ENCODE measurements at places on chromosomes 4 and X.

GRCh38 chrX:102560423-102561068 is 38.8 kb upstream of the ARMCX5 start:
- DNase-seq = no peak

GRCh38 chr4:82268050-82268825 is 105.6 kb downstream of the HNRNPD start:
- peak; percentile 82 for DNase-seq

- DNase-seq = no peak
Measured at GRCh38 chr4:166153548-166153947, 280.5 kb downstream of the TLL1 start.

- DNase-seq = no peak
Measured at GRCh38 chr4:17781300-17782287, at the start of gene FAM184B. FAM184B (minus strand) TSS chr4:17781621; CDS start chr4:17781299, 322 bp downstream.

DNA sequence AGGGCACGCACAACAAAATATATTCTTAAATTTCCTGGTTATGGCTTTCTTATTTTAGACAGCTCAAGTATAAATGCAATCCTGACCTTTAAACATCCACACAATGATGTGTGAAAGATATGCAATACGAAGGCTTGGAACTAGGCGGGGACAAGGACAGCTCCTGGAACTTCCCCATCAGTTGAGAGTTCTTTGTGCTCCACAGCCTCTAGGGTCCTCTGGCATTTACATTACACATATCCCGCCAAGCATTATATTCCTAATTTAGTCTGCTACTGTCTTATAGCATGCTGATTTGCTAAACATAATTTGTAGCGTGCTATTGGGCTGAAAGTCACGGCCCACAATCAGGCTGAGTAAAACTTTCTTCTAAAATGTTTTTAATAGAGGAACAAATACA is 74.4 kb downstream of the FTHL17 start:
- no peak for DNase-seq

DNA sequence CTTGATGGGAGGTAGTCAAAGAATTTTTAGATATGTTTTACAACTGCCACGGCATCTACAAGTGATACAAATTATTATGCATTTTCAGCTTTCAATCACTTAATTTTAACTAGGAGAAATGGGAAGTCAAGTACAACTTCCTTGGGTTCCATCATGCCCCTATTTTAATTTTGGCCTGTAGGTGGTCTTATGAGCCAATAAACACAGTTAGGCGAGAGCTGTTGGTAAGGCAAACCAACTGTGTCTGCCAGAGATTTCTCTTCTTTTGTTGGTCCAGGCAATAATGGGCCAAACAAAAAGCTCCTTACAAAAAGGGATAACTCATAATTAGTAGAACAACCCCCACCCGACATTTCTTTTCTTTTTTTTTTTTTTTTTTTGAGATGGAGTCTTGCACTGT is 63.3 kb upstream of the ARX start:
- DNase-seq = no peak

DNA sequence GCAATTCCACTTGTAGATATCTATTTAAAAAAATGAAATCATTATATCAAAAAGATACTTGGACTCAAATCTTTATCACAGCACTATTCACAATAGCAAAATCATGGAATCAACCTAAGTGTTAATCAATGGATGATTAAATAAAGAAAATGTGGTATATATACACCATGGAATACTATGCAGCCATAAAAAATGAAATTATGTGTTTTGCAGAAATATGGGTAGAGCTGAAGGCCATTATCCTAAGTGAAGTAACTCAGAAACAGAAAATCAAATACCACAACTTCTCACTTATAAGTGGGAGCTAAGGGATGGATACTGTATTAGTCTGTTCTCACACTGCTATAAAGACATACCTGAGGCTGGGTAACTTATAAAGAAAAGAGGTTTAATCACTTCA is 14.3 kb upstream of the INTU start:
- no peak for DNase-seq

GRCh38 chr4:27242217-27242616 is 381.6 kb downstream of the STIM2 start:
- no peak for DNase-seq

DNA sequence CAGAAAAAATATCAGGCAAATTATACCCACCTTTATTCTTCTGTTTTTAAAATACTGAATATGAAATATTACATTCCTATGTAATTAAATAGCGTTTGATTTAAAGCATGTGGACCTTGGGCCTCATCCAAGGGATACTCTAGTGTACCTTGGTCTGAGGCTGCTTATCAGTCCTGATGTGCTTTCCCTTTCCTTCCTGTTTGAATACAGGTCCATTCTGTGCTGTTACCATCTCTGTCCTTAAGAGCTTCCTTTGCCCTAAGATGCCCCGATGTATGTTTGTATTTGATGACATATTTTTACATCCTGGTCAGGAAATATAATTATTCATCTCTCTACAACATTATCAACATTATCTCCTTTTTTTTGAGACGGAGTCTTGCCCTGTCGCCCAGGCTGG is 24.1 kb downstream of the FAT4 start:
- DNase-seq = no peak

GRCh38 chr4:163991298-163991865 is 496.9 kb downstream of the TMA16 start:
- DNase-seq = no peak

GRCh38 chrX:38500141-38500540 is 61.2 kb upstream of the TSPAN7 start:
- no peak for DNase-seq

- DNase-seq = no peak
Measured at GRCh38 chrX:44274096-44274495, 69.4 kb downstream of the EFHC2 start.

DNA sequence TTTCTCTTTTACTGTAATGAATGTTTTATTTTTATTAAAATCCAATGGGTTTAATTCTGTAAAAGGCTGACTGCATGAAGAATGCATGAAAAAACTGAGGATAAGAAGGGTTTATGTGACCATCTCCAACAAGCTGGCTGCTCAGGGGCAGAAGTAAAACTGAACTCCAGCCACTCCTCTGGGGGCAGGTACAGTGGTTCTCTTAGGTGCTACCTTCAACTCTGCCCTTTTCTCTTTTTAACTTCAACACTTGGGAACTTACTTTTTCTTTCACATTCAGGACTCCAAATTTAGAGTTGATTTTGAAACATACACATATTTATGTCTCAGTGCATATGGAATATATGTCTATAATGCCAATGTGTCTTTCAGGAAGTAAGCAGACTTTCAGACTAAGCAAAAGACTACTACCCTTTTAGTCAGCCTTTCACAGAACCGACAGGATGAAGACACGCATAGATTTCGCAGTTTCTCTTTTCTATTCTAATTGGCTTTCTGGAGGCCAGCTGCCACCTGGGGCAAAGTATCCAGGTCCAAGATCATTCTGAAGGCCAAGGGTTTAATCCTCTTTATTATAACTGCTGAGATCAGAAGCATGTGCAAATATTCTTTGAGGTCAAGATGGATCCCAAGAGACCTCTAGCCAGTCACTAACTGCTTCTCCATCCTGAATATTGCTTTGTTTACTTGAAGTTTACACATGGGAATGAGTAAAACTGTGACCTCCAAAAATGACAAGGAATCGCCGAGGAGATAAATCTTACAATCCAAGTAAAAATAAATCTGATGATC is 30.7 kb downstream of the HS3ST1 start:
- no peak for DNase-seq

DNA sequence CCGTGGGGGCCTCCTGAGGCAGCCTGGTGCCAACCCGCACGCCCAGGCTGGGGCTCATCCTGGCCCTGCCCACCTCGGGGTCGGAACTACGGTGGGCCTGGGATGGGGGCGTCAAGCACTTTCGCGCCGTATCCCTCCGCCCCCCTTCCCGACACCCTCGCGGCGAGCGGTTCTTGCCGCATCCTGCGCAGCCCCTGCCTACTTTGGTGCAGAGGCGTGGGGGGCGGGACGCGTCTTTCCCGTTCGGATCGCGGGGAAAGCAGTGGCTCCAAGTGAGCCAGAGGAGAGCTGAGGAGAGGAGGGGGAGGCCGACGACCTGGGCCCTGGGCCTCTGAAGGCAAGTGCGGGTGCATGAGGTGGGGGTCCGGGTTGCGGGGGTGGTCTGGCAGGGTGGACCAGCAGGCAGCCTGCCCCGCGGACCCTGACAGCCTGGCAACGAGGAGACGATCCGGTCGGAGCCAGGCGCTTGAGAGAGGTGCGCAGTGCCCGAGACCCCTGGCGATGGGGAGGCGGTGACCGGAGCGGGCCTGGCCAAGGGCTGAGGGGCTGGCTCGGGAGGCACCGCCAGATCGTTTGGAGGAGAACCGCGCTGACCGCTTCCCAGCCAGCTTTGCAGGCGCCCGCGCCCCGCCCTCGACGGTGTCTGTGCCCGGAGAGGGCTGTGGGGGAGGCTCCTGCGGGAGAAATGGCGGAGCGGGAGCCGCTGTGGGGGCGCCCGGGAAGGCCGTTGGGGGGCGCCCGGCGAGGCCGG is at the start of gene GPRASP2:
TSS of gene GPRASP2 (plus strand) at position 233 of the 751 bp plus-strand sequence. CDS start 2,422 bp downstream, outside the sequence.
- DNase-seq = peak; percentile 28

DNA sequence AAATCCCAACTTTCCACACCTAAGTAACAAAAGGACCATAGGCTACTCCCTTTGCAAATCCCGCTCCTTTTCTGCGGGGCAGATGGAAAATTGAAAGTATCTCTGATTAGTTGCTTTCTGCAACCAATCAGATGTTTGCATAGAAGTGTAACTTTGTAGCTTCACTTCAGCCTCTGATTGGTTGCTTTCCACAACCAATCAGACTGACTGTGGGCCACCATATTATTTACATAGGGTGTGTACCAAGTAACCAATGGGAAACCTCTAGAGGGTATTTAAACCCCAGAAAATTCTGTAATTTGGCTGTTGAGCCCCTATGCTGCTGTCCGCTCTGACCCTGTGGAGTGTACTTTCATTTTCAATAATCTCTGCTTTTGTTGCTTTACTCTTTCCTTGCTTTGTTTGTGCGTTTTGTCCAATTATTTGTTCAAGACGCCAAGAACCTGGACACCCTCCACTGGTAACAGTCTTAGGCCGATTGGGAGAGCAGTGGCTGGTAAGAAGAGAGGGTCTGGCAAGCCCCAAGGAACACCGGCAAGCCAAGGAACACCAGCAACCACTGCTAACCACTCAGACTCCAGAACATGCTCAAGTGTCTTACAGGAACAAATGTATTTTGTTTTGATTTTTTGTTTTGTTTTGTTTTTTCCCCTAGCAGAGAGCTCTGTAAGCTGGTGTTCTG is 125.5 kb upstream of the MAP3K15 start:
- no peak for DNase-seq

- DNase-seq = no peak
Measured at GRCh38 chr4:146976145-146976544, 30.5 kb upstream of the TTC29 start.

DNA sequence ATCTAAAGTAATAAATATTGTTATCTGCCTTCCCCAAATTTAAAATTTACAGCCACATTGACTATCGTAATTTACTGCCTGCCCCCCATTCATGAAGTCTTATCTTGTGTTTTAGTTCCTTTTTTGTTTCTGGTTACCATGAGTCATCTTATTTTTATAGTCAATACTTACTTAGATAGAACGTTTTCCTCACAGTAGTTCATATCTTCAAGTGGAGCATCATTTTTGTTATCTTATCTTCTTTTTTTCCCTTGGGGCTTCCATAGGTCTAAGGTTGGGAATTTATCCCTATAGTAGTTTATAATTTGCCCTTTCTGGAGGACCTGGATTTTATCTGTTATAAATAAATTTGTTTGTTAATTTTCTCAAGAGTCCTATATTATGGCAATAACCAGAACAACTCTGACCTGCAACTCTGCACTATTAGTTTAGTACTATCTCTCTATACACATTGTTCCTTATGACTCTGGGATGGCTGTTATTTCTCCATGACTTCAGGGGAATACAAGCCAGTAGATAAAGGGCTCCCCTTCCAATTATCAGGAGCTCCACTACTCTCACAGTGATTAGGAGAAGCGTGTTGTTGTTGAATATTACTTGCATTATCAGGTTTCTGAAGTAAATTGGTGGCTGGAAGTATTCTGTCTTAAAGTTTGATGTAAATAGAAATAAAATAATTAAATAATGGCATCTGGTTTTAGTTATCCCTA is 330.6 kb downstream of the GALNTL6 start:
- no peak for DNase-seq

DNA sequence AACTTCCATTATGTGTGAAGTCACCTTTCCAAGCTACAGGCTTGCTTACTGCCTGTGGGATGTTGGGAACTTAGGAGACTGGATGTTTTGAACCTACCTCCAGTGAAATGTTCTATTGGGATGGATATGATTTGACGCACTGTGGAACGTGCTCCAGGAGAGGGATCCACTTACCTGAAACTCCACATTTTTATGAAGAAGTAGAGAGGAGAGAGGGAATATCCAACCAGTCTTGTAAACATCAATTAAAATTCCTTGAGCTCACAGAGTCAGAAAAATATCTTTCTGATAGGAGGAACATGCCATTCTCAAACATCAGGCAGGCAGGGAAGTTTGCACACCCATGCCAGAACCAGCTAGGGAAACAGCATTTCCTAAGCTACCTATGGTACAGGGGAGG is 91.1 kb upstream of the MAOA start:
- no peak for DNase-seq

- no peak for DNase-seq
Measured at GRCh38 chr4:120839334-120839973, 83.1 kb downstream of the PRDM5 start.

DNA sequence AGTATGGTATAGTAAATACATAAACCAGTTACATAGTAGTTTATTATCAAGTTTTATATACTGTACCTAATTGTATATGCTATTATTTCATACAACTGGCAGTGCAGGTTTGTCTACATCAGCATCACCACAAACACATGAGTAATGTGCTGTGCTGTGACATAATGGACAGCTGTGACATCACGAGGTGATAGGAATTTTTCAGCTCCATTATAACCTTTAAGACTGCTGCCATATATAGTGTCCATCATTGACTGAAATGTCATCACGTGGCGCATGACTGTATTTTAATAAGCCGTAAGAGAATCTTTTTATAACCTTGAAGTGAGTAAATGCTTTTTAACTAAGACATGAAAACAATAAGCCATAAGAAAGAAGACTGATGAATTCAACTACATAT is 44.8 kb upstream of the ANK2 start:
- DNase-seq = no peak

- no peak for DNase-seq
Measured at GRCh38 chr4:176504118-176504517, 184.4 kb downstream of the SPCS3 start.

- no peak for DNase-seq
Measured at GRCh38 chr4:80229590-80229989, 32.3 kb downstream of the PRDM8 start.

GRCh38 chr4:108480881-108481280 is 139.5 kb upstream of the RPL34 start:
- no peak for DNase-seq

DNA sequence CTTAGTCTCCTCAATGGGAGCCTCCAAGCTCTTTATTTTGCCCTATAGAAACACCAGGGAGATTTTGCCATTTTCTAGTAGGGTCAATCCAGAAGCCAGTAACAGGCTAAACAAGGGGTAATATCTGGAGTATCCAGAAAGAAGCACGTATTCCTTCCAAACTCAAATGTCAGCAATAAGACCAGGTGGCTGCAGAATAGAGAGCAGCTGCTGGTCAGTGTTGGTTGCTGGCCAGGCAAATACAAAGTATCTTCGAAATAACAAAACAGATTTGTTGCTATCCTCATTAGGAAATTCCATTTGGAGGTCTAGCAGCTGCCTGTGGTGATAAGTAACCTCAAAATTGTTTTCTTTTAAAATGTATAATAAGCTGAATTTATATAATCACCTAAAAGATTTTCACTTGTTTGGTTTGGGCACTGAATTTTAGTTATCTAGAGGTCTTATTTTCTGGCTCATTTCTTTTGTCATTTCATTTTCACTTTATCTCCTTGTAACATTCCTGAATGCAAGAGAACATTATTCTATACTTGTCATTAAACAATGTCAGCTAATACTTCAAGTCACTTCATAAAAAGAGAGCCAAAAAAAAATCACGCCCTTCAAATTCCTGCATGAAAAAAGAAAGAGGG is 320.6 kb downstream of the DTHD1 start:
- DNase-seq = no peak
